Colonic mucosa (tissue), 4 donors: ENCODE measurements at places on chromosomes 2 and 18. TPM values are rescaled to one million over a fixed set of nuclear protein-coding genes. Genes with fewer than 3 reads are reported as not detected.

DNA sequence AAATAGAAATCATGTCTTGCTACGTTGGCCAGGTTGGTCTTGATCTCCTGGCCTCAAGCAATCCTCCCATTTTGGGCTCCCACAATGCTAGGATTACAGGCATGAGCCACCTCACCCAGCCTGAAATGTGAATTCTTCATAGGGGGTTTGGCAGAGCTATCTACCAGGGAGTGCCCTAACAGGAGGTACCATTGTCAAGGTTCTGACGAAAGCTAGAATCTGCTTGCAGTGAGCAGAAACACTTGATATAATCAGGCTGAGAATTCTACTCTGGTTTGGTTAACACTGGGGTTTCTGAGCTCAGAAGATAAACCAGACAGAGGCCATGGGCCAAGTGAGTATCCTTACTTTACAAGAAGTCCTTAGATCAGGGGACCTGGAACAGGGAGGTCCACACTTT is 7.2 kb upstream of the LAMA3 start:
- DNase-seq = no peak

GRCh38 chr2:212097001-212097400 is 441.6 kb downstream of the ERBB4 start:
- DNase-seq = no peak

- no peak for DNase-seq
Observed at GRCh38 chr2:218392459-218392858, 7.2 kb upstream of the CTDSP1 start.

- no peak for DNase-seq
Observed at GRCh38 chr2:119599384-119599783, 55.1 kb downstream of the CFAP221 start.

DNA sequence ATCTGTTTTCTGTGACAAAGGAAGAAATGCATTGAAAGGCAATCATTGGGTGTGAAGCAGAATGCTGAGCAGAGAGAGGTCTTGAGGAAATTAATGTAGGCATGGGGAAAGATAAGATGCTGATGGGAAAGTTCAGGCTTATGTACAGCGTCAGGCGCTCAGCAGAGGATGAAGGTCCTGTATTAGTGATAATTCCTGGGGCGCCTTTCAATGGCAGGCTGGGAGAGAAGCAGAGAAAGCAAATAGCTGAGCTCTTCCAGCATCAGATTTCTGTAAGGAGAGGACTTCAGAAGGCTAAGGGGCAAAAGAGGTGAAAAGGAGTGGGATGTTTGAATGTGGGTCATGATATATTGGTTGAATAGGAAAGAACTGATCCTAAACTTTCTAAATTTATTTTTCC is 129.8 kb downstream of the HNMT start:
- no peak for DNase-seq

- no peak for DNase-seq
Observed at GRCh38 chr2:119142824-119143223, 15.7 kb downstream of the C1QL2 start.

Gene DSC1
- 0.05 TPM for total RNA-seq

DNA sequence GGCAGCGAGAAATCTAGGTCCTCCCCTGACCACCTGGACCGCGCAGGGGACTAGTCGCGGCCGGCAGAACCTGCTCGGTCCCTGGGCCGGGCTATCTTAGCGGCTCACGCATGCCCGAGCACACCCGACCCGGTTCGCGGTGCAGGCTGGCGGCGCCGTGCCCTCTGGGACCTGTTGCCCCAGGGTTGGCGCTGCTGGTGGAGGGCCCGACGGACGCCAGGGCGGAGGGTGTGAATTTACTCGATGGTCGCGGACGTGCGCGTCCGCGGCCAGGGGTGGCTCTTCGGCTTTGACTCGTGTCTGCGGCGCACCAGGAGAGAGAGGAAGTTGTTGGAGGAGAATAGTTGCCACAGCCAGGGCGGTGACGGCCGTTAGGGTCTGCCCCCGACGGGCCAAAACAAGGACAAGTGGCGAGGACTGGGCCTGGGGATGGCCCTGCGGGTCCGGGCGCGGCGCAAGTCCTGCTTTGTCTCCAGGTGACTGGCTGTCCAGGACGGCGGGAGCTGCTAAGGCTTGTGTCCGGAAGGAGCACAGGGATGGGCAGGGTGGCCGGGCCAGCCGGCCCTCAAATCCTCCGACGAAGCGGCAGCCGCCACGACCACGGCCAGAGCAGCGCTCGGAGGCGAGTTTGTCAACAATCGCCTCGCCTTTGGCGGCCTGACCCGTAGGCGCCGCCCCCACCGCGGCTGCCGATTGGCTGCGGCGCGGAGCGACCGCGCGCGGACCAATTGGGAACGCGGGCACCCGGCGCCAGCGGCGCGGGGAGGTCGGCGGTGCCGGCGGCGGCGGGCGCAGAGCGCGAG is 1.3 kb downstream of the BCL2L11 start:
- DNase-seq = peak; percentile 91

Gene TDRD15
- total RNA-seq = not detected

DNA sequence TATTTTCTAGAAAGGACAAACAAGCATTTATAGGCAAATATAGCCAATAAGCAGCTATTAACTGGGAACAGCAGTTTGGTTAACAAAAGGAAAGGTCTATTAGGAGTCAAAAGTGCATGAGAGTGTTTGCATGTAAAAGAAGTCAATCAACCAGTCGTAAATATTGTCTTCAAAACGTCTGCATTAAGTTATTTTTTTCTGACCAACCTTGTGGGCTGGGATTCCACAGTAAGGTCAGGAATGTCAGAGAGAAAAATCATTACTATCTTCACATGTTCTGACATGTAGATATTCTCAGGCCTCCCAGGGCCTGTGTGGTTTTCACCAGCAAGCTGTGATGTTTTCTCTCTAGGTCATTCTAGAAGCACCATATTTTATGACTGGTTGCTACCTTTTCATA is 922.5 kb downstream of the SUCLG1 start:
- no peak for DNase-seq
